ENCODE measurements at places on chromosomes 5 and 9.

DNA sequence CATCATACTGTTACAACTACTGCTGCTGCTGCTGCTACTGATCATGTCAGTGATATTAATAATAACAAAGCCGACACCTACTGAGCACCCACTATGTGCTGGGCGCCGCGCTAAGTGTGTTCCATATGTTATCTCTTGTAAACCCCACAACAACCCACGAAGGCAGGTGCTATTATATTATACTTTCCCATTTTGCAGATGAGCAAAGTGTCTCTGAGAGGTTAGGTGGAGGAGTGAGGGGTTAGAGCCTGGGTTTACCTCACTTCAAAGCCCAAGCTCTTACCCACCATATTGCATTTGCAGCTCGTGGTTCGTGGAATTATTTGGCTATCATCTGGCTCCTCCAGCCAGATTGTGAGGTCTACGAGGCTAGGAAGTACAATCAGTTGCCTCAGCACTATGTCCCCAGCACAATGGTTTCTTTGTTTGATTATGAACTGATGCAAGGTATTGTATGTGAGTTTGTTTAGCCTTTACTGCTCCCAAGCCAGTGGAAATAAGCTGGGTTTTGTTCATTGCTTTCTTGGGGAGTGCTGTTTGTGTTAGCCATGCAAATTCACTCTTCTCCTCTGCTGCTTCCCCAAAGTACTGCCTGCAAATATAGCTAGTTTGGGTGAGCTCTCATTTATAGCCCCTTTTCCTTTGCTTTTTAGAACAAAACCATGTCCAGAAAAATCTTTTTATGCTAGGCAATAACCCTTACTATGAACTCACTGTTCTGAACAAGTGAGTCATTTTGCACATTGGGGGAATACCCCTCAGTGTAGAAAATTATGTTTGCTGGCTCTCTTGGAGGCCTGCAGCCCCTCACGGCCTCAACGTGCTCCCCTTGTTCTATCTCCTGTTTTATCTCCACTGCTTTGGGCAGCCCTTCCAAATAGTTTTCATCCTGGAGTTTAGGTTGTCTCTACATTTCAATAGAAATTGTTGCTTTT lies 47.9 kb downstream of the ALG2 start:
- no peak for DNase-seq

DNA sequence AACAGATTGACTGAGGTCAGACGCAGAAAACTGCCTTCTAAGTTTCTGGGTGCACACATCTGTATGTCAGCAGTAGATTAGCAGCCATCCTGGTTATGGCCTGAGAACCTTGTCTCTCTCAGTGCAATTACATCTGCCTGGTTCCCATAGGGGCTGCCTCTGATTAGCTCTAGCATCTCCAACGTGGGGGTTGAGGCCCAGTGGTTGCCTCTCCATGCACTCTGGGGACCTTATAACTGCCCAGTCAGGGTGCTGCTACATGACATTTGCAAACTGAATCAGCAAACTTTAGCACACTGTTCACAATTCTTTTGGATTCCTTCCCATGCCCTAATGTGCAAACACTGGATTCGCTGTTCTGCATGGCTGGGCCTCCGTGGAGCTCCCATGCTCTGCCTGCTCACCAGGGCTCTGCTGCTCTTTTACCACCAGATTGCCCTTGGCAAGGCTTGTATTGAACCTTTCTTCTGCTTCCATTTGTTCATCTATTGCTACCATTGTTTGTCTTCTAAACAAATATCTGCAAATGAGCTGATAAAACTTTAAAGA lies 36.2 kb downstream of the SNX18 start:
- DNase-seq: no peak

DNA sequence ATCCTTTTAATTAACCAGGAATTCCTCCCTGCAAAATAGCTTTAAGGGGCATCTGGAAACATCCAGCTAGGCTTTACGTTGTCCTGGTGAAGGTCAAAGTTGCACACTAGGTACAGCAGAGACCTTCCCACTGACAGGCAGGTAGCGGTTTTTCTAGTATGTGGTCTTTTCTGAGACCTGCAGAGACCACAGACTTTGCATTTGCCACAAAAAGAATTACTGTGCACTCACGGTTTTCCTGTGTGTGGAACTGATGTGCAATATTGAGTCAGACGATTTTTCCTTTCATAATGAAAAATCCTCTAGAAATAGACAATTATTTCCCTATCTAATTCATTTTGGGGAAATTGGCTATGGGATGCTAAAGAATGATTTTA lies 417.0 kb upstream of the ADAMTSL1 start:
- DNase-seq: no peak

- DNase-seq: no peak
Measured at GRCh38 chr9:82201196-82201595, 212.6 kb downstream of the SPATA31D1 start.

DNA sequence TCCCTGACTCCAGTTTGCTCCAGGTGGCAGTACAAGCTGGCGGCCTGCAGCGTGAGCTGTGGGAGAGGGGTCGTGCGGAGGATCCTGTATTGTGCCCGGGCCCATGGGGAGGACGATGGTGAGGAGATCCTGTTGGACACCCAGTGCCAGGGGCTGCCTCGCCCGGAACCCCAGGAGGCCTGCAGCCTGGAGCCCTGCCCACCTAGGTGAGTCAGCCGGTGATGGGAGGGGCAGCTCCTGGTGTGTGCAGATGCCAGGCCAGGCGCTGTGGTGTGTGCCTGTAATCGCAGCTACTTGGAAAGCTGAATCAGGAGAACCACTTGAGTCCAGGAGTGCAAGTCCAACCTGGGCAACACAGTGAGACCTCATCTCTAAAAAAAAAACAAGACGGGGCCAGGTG lies 10.0 kb upstream of the CACFD1 start:
- DNase-seq: no peak

DNA sequence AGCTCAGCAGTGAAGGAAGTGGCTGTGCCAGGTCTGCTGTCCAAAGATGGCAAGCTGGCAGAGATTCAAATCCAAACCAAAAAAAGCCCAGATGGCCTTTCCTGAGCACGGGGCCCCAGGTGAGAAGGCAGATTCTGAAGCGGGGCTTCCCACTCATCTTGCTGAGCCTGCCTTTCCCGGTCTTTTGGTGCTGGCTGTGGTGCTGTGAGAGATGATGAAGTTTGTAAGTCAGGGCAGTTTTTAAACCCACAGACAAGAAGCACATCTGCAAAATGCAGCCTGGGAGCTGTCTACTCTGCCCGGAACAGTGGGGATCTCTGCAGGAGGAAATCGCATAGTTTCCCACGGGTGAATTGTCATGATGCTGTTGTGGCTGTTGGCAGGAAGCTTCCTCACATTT lies 85.0 kb upstream of the IRX4 start:
- no peak for DNase-seq

DNA sequence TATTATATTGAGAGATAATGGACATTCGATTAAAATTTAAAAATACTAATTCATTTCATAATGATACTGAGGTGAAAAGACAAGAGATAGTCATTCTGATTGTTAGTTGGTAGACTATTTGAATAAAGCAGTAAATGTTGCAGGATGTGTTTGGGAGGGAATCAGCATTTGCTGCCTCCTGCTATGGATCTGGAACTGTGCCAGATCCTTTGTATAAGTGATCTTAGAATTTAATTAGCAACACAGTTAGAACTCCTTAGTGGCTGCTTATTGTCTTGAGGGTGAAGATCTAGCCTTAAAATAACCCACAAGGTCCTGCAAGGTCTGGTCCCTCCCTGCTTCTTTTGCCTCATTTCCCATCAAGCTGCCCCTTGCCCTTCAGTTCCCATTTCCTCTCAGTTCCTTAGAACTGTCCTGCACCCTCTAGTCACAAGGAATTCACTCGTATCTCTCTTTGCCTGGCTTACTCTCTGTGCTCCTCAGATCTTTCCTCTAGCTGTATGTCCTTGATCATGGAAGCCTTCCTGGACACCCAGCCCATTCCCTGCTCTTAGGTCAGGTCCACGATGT lies 12.5 kb downstream of the LECT2 start:
- no peak for DNase-seq

DNA sequence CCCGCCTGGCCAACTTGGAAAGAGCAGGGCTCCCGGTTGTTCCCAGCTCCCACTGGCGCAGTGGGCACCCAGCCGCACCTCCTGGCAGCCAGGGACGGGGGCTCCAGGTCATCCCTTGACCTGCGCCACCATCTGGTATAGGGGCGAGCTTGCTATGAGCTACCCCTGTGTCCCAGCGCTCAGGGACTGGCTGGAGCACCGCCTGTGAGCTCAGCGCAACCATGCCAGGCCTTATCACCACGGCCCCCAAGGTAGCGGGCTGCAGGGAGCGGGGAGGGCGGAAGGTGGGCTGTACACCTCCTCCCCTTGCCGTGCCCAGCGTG lies 15.4 kb upstream of the RASA1 start:
- DNase-seq: no peak

DNA sequence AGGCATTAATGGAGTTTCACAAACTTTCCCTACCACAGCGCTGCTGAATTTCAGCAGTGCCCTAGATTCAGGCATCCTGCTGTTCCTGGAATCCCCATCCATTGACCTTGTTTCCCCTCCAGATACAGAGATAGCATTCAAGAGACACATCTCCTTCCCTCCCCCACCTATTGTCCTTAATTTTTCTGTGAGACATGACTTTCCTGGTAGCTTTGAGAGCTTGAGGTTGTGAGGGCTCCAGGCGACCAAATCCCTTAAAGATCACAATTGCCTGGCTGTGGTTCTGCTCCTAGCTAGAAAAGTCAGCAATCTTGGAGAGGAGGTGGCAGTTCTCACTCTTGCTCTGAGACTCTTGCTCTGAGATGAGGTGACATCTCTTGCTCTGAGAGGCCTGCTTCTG lies 48.0 kb downstream of the PRR16 start:
- DNase-seq: no peak

DNA sequence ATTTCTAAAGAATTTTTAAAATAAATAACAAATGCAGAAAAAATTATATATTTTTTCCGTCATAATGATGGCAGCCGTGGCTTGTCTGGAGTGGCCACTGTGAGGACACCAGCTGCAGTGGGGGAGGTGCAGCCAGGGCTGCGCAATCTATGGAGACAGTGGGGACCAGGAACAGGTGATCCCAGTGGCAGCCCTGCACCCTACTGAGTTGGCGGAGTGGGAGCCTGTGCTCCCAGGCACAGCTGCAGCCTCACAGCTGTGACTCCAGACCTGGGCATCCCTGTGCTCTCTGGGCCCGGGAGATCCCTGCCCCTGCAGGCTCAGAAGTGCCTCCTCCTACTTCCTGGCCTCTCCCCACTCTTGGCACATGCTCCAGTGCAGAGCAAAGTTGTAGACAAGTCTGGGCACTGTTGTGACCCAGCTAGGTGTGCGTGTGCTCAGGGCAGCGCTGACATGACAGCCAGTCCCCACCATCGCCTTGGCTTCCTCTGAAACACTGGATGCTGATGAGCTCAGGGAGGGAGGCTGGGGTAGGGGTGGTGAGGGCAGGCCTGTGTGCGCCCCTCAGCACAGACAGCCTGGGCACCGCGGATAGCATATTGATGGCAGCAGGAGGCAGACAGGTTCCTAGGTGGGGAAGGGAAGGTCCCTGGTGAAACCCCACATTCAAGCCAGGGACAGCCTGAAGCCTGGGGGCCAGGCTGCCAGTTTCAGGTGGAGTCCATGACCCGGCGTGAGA lies 96.0 kb upstream of the PRR16 start:
- DNase-seq: no peak

DNA sequence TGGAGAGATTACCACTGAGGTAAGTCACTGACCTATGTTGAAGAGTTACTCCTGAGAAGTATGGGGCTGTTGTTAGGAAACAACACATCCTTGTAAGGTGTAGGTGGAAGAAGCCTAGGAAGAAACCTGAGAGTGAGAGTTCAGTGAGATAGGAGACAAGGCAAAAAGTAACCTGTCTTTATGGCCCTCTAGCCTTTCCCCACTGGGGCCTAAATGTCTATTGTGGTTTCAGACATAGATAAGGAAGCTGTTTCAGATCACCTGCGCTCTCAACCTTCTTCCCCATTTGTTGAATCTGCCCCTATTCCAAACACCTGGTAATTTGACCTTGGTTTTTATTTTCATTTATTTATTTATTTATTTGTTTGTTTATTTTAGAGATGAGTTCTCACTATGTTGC lies 397.1 kb upstream of the RORB start:
- DNase-seq: no peak

Data from GDM1 (cell line).